ENCODE measurements at places on chromosomes 7 and 10.

DNA sequence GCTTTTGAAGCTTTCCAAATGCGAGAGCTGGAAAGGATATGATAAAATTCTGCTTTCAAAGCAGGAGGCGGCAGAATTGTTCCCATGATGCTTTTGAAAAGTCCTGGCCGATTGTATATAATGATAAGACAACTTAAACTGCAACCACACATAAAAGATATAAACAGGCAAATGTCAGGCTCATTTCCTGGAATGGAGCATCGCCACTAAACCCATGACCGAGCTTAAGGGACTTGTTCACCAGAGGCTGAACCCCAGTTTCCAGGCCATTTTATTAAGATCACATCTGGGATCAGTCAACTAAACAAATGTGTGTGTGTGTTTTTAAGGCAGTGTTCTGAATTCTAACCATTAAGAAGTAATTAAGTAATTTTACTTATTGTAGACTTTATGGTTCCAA, 131.6 kb downstream of the ITGA8 start:
- no peak for DNase-seq

DNA sequence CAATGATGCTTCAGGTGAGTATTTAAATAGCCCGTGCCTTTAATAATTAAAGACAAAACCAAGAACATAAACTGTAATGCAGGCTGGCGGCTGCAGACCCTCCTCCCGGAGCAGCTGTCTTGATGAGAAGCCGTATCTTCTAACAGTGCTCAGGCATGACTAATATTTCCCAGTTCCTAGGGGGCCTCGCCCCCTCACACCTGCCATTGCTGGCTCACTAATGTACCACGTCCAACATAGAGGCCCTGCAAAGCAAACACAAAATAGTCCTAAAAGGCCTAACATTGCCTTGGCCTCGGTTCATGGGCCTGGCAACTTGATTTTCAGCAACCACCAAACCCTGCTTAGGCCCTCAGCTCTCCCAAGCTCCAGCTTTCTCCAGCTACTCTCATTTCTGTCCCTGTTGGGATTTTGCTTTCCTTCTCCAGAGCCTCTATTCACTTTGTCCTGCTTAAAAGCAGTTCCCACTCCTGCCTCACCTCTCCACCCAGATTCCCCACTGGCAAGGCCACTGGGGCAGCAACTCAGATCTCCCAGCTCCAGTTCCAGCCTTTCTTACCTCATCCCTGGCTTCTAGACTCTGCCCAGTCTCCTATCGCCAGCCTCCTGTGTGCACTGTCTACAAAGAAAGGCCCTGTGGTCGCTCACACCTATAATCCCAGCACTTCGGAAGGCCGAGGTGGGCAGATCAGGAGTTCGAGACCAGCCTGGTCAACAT, 16.2 kb downstream of the SORBS1 start:
- no peak for DNase-seq

- DNase-seq = no peak
Measured at GRCh38 chr7:37110660-37111424, 337.8 kb downstream of the ELMO1 start.

DNA sequence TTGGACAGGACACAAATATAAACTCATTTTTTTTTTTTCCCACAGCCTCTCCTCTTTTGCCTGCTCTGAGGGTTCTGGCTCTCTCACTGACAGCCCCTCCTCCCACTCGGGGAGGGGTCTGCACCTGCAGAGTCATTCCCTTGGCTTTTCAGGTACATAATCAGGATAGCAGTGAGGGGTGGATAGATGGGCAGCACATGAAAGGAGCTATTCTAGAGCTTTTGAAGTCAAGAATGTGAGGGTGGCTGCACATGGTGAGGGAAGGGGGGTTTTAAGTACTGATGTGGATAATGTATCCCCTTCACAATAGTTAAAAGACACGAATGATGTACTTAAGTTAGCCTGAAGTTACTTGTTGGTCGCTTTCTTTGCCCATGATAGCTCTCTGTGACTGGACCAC, 76.2 kb downstream of the CFAP58 start:
- DNase-seq = no peak

DNA sequence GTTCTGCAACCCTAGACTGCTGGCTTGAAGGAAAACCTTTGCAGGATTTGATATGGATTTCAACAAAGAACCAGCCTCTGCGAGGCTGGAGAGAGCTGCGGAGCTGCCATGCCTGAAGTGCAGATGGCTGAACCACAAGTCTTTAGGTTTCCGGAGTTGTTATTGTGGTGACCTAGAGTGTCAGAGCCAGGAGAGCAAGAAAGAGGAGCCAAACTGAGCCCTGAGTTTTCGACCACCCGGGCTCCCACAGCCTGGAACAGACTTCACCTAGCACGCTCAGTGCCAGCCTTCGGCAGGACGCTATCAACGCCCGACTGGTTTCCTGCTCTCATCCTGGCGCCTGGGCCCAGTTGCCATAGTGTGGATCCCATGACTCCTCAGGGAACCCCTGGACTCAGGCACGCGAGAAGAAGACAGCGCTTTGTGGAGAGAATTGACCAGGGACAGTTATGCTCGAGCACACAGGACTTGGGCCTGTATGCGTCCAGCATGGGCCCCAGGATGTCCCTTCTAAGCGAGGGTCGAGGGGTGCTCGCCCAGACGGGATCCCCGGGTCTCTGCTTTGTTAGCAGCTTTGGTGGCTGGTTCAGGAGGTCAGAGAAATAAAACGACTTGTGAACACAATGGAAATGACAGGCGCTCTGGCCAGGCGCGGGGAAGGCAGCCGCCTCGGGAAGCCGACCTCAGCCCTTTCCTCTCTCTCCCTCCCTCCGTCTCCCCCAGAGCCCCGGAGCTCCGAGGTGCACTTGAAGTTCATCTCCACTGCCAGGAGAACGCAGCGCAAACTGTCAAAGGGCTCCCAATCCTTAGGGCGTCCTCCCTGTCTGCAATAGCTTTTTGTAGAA, 1.8 kb upstream of the GAD2 start:
- no peak for DNase-seq

- no peak for DNase-seq
Measured at GRCh38 chr10:21873198-21873597, 130.3 kb downstream of the DNAJC1 start.

GRCh38 chr10:24456322-24456721, 247.4 kb downstream of the KIAA1217 start:
- no peak for DNase-seq

- no peak for DNase-seq
Measured at GRCh38 chr10:114925587-114926586, 12.1 kb upstream of the TRUB1 start.

DNA sequence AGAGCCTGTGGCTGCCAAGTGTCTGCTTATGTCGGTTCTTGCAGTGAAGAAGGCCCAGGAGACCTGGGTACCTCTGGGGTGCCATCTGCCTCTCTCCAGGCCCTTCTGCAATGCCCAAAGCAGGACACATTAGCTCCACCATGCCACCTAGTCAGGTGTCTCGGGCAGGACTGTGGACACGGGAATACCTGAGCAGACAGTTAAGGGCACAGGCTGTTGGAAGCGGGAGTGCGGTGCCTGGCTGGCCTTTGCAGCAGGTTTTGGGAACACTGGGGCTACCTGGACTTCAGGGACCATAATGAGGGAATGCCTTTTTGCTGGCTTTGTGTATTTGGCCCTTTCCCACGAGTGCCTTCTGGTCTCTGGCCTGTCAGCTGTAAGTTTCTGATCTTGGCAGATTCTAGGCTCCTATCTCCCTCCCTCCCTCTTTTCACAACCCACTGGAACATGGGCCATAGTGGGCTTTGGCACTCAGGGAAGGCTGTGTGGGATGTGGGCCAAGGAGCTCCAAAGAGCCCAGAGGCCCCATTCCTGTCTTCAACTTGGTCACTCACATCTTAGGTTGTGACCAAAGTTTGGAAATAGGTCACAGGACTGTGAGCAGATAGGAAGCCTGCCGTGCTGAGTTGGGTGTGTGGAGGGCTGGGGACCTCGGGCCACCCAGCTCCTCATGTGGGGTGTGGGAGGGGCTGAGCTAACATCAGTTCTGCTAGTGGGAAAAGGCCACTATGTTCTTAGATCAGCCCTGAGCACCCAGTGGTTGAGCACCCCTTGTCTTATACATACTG, 41.5 kb upstream of the CXCL12 start:
- DNase-seq = no peak

- no peak for DNase-seq
Measured at GRCh38 chr10:43181146-43181545, 42.9 kb downstream of the CSGALNACT2 start.

- DNase-seq = no peak
Measured at GRCh38 chr10:124665091-124665490, 79.1 kb downstream of the FAM53B start.

DNA sequence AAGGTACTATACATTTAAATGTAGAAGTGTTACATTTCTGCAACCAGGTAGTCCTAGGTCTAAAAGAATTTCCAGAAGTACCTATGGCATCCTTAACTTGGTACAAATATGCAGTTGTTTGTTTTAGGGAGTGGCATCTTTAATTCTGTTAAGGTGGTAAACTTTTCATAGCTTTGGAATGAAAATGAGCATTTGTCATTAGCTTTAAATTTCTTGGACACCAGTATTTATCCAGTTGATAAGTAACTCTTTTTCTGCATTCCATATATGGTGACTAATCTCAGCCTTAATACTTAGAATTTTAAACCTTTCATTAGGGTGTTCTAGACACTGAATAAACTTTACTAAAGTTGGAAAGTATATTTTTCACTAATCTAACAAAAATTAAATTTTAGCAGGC, 10.8 kb downstream of the SLF2 start:
- DNase-seq = no peak

DNA sequence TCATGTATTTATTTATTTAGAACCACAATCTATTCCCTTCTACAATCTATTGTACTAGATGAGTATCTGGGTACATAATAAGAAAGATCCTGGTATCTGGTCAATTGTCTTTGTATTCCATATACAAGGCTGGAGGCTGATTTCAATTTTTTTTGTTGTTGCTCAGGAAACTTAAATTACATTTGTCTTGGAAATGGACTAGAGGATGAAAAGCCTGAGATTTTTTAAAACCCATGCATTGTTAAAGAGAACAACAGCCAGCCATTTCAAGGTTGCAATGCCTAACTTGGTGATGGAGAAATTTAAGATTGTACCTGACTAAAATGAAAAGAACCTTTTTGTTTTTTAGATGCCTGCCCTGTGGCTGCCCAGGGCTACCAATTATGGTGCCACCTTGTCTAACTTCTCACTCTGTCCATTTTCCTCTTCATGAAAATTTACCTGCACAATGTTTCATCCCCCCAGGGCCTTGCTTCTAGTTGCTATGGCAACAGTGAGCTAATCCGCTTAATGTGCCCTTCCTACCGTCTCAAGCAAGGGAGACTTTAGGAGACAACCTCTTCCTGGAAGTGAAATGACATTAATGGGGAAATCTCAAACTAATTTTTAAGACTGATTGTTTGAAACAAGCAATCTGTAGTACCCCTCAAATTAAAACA, 203.7 kb upstream of the PHYHIPL start:
- no peak for DNase-seq

DNA sequence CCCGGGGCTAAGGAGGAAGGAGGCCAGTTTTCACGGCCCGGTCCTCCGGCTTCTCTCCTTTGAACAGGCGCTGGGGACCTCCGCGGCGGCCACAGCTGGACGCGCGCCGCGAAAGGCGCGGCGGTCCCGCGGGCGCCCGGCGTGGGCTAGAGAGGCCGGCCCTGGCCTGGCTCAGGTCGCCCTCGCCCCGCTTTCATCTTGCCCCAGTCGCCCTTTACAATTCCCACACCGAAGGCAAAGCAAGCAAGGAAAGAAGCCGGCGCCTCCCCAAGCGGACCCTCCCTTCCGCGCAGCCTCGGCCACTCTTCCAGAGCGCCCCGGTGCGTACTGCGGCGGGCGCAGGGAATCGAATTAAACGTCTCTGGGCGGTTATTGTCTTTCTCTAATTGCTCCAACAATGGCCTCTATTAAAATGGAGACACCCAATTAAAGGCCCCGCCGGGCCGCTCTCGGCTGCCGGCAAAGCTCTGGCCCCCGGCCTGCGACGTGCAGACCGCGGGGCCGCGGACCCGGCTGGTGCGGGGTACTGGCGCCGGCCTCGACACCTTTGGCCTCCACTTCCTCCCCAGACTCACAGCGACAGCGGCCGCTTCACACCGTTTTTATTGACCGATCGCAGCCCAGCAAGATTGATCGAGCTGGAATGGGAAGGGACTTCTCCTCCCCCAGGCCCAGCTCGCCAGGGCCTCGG, 4.5 kb upstream of the GATA3 start:
- DNase-seq = no peak

- DNase-seq = no peak
Measured at GRCh38 chr10:23780331-23780730, 341.5 kb downstream of the OTUD1 start.

DNA sequence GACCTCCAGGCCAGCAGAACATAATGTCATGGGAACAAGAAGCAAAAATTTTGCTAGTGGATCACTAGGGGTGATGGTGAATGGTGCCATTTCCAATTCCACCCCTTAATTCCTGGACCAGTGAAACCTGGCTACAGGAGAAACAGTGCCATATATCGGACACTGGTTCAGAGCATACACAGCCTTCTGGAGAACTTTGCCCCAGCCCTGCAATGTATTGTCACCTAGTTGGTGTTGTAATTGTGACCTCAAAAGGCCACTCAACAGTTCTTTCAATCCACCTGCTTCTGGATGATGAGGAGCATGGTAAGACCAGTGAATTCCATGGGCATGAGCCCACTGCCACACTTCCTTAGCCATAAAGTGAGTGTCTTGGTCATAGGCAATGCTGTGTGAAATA, 59.8 kb upstream of the AASS start:
- no peak for DNase-seq

DNA sequence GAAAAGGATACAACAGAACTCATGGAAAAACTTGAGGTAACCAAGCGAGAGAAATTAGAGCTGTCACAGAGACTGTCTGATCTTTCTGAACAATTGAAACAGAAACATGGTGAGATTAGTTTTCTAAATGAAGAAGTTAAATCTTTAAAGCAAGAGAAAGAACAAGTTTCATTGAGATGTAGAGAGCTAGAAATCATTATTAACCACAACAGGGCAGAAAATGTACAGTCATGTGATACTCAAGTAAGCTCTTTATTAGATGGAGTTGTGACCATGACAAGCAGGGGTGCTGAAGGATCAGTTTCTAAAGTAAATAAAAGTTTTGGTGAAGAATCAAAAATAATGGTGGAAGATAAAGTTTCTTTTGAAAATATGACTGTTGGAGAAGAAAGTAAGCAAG, 62.1 kb downstream of the AKAP9 start:
- DNase-seq = no peak

DNA sequence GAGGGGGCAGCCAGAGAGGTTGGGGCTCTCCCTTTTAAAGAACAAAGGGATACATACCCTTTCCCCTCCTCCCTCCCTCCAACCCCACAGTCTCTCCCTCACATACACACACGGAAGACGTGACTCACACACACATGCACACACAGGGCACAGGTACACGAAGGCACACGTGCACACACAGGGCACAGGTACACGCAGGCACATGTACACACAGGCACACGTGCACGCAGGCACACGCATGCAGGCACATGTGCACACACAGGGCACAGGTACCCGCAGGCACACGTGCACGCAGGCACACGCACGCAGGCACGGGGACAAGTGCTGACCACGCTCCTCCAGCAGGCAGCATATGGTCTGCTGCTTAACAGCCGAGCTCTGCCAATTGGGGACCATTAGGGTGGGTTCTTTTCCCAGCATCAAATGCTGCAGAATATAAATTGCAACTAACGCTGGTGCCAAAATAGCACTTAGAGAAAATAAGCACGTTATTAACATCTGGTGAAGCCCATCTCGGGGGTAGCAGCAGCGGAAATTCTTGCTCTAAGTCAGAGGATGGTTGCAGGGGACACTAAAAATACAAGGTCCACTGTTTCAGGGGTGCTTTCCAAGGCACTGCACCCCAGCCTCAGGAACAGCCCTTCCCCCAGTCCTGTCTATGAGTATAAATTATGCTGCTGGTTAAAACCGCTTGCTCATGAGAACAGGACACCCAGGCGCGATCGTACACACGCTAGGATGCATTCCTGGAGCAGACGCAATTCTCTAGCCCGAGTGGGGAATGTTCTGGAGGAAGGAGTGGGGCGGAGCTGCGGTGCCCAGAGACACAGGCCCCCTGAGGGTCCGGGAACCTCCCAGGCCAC, 55.2 kb upstream of the TNRC18 start:
- no peak for DNase-seq
